Stimulated activated CD4-positive, alpha-beta T cell treated with anti-CD3 and anti-CD28 coated beads, Interleukin-15, amount 100 ng/mL, for 1 hour (primary cell): ENCODE measurements at places on chromosomes 11 and 22.

DNA sequence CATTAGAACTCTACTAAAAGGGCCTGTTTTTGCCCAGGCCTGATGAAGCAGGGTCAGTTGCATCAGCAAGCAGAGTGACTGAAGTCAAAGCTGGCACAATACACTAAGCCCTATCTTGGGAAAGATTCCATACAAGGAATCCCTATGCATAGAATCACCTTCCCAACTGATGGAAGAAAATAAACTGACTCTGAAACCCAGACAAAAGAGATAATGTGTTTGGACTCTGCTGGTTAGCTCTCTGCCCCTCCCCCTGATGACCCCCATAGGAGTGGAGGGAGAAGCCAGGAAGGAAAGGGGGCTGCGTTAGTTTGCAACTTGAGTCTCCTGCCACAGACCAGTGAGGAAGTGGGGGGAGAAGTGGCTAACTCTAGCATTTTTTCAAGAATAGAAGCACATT lies 32.9 kb downstream of the GALNT18 start:
- DNase-seq, result no peak

- peak; percentile 14 for DNase-seq
These were observed 545 bp upstream of the TIRAP start for GRCh38 chr11:126282361-126282735.

DNA sequence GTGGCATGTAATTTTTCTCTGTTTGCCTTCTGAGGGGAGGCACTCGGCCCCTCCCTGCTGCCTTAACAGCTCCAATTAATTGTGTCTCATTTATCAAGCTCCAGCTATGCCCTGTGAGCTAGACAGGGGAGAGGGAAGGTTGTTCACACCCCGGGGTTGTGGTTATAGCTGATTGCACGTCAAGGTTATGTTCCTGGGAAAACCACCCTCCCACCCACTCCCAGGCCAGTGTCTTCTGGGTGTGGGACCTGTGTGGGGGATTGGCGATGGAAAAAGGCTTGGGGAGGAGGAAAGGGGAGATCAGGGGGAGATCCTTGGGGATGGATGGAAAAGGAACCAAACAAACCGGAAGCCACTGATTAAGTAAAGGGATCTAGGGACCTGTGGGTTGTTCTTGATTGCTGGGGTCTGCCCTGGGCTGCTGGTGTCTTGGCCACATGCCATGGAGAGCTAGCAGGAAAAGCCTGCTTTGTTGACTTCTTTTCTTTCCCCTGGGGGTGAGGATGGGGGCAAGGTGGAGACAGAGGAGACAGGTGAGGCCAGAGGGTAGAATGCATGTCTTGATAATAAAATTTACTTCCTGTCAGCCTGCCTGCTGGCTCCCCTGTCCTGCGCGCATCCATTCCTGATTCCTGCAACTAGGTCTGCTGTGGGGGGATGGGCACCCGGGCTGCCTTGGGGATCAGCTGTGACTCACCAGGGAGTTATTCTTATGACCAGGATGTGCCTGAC lies 13.5 kb upstream of the SORL1-AS1 start:
- no peak for DNase-seq

GRCh38 chr11:36409152-36409816 lies 100.8 kb downstream of the TRAF6 start:
- DNase-seq, result no peak

- no peak for DNase-seq
These were observed 160.5 kb downstream of the C11orf87 start for GRCh38 chr11:109582470-109582869.

- DNase-seq, result no peak
These were observed 31.2 kb downstream of the ARHGAP8 start for GRCh38 chr22:44783581-44783980.

DNA sequence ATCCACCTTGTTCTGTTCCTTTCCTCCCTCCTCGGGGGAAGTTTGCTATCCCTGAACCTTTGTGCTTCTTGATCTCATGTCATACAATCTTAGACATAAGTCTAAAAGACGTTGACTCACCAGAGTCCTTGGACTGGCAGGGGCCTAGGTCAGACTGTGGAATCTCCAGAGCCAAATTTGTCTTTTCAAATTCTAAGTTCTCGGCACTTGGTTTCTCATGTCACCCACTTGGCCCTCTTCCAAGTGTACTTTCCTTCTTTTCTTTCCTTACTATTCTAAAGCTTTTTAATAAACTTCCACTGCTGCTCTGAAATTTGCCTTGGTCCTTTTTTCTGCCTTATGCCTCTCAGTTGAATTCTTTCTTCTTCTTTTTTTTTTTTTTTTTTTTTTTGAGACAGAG lies 30.1 kb upstream of the SMPD1 start:
- no peak for DNase-seq

DNA sequence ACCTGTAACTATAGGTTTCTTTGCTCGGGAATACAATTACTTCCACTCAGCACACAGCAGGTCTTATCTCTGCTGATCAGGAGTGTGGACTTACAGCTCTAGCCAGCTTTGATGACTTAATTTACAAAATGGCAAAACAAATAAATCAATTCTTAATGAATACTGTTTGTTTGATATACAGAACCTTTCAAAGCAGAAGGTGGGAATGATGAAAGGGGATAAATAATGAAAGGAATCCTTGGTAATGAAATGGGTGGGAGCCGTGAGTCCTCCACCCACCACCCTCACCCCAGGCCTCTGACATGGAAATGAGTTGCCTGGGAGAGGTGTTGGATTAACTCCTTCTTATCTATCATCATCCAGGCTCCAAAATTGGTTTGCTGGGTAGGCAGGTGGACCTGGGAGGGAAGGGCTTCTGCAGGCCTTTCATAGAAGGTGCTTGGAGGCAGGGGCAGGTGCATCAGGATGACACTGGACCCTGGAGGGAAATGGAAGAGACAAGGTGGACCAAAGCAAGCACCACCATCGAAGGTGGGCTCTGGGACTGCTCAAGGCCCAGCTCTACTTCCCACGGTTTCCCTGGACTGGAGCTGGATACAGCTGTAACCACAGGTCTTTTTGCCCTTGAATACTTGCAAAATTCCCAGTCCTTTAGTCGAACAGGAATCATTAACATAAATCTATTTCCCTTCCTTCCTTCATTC lies 23.0 kb downstream of the POU2AF1 start:
- DNase-seq, result no peak

DNA sequence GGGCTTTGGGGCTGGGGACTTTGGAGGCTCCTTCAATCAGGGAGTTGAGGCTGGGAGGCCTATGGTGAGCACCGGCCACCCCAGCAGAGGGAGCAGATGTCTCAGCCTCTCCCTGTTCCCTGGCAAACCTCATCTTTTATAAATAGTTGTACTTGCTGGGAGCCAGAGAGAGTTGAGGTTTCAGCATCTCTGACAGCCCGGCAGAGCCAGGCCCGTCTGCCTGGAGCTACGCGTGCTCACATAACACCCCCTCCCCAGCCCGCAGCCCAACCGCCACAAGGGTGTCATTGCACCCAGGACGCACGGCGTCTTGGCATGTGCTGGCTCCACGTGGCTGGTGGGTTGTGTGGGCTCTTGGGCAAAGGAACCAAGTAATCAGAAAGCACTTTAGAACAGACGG lies 127.1 kb downstream of the CHST1 start:
- no peak for DNase-seq
